ENCODE measurements at places on chromosomes 12 and 14.

DNA sequence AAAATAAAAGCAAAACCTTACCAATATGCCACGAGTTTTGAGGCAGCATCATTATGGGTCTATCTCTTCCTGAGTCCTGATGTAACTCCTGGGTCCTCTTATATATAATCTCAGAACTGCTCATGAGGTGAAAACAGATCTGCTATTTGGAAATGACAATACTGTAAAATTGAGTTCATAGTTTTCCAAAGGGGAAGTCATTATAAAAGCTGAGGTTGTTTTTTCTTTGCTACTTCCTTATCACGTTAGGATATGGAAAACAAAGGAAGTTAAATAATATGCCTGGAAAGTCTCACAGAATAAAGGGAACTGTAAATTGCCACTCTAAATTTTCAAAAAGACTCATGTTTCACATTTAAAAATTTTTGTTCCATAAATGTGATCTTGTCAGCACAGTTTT, at the start of gene CD163L1:
Gene CD163L1 (minus strand): TSS at position 78 of the 400 bp plus-strand sequence. CDS start 26 bp downstream, at position 52.
- no peak for DNase-seq

- DNase-seq, result no peak
These were observed 62.3 kb downstream of the SINHCAF start for GRCh38 chr12:31263661-31264060.

DNA sequence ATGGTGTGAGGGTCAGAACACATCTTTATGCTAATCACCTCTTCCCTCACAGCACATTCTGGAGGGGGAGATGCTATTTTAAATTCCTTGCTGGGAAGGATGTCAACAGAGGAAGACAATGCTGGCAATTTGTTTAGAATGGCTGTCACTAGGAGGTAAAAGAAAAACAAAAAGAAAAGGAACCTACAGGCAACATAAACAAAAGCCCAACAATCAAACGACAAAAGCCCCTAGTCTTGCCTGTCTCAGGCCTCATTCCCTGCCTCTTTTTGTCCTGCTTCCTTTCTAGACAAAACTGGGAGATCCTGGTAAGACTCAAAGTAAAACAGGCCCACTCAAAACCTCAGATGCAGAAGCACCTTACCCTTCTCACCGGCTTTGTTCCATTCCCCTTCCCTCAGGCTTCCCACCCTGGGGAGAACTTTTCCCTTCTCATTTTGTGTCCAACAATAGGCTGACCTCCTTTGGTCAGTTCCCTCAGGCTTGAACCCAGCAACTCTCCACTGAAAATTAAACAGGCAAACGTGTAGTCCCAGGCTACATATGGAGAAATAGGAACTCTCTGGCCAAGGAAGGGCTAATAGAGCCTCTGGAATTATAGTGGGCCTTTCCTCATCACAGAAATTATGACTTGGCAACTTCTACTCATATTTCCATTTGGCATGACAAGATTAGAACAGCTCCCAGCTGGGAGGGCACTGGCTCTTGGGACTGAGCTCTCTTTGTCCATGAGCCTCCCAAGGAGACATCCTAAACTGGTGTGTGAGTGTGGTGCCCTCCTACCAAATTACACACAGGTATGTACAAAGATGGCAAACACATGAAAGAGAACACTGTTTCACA, 193.0 kb downstream of the MON2 start:
- DNase-seq, result no peak

DNA sequence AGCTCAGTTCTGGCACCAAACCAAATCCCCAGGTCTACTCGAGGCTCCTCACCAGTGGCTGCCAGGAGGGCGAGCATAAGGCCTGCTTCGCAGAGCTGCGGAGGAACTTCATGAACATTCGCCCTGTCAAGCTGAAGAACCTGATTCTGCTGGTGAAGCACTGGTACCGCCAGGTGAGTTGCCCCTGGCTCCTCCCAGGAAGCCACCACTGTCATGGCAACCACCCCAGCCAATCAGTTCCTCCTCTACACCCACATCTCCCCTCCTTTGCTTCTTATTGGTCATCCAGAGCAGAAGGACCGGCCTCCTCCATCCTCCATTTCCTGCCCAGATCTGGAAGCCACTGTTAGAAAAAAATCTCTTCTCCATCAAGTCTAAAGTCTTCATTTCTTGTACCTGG, 17.2 kb upstream of the OAS2 start:
- DNase-seq, result no peak

Measured in urothelium cell line (cell line).